ENCODE measurements at places on chromosomes 5 and 9.

GRCh38 chr5:14313986-14314690, 171.0 kb downstream of the TRIO start:
- no peak for DNase-seq

GRCh38 chr5:113693701-113694100, 180.2 kb downstream of the YTHDC2 start:
- DNase-seq: no peak

- peak; percentile 78 for DNase-seq
Observed at GRCh38 chr9:98641695-98642094, 67.0 kb downstream of the GABBR2 start.

GRCh38 chr5:177334155-177334551, 17.3 kb downstream of the LMAN2 start:
- DNase-seq: no peak

DNA sequence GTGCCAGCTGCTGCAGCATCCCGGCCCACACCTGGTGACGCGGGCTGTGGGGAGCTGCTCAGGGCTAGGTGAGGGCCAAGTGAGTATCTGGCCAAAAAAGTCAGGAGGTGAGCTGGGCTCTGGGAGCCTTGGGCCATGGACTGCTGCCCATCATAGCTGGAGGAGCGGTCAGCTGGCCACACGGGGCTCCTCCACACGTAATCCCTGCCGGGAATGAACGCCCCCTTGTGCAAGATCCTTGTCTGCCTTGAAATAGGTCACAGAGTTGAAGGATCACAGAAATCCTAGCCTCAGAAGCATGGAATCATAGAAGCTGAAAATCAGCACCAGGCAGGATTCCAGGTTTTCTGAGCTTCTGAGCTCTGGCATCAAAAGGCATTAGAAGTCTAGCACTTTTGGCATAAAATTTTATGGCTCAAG, 16.8 kb upstream of the COL27A1 start:
- DNase-seq: no peak

DNA sequence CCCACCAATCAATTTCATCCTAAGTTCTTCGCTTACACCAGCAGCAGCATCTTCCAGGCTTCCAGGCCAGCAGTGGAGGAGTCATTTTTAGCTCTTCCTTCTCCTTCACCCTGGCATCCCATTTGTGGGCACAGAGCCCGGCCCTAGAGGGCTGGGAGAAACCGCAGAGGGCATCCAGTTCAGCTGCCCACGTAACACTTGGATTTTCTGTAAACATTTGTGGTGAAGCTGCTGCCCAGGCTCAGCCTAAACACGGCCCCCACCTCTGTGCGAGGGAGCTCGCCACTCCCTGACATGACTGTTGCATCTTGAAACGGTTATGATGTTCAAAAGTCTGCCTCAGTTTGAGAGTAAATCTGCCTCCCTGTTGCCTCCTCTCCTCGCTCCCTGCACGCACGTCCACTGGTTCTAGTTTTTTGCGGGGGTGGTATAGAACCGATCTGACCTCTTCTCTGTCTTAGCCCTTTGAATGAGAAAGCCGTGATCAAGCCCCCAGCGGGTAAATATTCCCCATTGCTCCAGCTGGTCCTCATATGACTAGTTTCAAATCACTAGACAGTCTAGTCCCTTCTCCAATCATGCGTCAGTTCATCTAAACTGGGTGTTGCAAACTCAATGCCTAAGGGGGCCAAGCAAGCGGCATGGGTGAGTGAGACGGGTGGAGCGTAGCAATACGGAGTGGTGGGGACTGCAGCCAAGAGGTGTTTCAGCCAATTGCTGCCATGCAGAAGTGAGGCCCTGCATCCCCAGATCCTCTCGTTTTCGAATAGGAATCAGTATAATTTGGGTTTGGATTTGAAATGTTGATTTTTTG, 34.9 kb upstream of the N4BP3 start:
- no peak for DNase-seq

- DNase-seq: no peak
Observed at GRCh38 chr9:68973619-68974018, 40.3 kb downstream of the PRKACG start.

DNA sequence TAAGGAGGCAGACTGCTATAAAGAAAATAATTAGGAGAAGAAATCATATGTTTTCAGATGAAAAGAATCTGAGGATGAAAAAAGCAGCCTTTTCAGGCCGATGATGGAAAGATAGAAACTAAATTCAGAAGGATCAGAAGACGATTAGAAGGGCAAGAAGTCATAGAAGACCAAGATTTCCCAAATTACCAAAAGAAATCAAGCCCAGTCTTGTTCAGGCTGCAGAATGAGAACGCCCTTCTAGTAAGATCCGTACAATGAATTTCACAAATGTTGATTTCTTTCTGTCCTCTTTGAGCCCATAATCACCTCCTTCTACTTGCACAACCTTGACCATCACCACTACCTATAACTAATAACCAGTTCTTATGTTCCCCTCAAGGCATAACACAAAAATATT, 114.6 kb upstream of the CCDC152 start:
- DNase-seq: no peak

- no peak for DNase-seq
Observed at GRCh38 chr9:6405371-6405770, 7.6 kb upstream of the UHRF2 start.

GRCh38 chr9:110742741-110743371, 74.3 kb downstream of the MUSK start:
- DNase-seq: no peak

- no peak for DNase-seq
Observed at GRCh38 chr9:118364266-118365106, 660.3 kb downstream of the TLR4 start.

GRCh38 chr9:93941493-93941892, 13.7 kb downstream of the BARX1 start:
- no peak for DNase-seq

GRCh38 chr9:90433398-90433941, 209.2 kb downstream of the DIRAS2 start:
- DNase-seq: no peak

DNA sequence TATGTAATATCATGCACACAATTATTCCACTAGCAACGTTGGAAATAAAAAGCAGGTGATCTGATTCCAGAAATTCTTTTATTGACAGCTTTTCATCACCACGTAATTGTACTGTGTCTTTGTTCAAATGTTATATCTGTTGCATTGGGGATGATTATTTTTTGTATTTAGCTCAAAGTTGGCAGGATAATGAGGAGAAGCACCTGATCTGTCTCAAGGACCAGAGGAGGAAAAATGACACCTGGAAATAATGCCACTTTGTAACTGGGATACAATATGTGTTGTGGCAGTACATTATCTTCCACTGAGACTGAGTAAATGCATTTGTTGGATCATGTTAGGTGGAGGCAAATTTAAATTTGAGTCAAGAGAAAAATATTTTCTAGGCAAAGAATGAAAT, 1298.8 kb upstream of the CDH6 start:
- DNase-seq: no peak

GRCh38 chr5:69167929-69168328, 979 bp downstream of the CCNB1 start:
- no peak for DNase-seq

DNA sequence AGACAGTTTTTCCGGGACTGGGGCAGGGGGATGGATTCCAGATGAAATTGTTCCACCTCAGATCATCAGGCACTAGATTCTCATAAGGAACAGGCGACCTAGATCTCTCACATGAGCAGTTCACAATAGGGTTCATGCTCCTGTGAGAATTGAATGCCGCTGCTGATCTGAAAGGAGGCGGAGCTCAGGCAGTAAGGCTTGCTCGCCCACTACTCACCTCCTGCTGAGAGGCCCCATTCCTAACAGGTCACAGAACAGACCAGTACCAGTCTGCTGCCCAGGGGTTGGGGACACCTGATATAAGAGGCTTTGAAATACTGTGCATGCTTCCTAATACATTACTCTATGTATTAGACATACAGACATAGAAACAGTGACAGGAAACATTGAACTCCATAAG, 41.1 kb downstream of the PTPRD start:
- DNase-seq: no peak

DNA sequence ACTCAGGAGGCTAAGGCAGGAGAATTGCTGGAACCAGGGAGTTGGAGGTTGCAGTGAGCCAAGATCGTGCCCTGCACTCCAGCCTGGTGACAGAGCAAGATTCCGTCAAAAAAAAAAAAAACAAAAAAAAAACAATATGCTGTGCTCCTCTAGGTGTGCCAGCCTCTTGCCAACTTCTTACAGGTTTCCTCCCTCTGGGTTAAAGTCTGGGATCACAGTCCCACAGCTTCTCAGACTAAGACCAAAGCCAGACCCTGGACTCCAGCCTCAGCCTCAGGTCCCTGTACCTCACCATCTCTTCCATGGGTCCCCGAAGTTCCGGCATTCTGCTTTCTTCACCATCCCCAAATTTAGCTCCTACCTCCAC, 180.8 kb upstream of the MVB12B start:
- no peak for DNase-seq

GRCh38 chr5:150505041-150505511, 2.9 kb upstream of the NDST1 start:
- no peak for DNase-seq

DNA sequence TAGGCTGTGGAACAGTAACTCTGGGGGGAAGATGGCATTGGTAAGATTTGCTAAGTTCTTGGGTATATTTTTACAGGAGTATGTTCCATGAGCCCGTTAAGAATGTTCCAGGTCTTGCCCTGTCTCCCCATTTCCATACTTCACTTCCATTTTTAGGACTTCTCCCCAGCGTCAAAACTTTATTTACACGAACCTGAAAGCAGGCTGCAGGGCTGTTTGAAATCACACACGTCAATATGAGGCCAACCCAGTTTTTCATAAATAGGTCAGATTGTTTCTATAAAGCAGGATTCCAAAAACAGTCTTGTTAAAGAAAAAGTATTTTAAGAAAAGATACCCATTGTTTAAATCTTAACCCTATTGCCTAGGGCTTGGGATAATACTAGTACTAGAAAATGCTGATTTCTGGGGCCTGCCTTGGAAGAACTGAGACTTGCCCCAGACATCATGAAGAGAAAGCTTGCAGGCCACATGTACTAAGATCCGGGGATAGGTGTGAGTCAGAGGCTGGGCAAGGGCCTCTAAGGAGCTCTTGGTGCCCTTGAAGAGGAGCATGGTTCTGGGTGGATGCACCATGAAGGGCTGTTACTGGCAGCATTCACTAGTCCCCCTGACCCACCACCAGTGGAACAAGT, 24.2 kb downstream of the TRIO start:
- no peak for DNase-seq

DNA sequence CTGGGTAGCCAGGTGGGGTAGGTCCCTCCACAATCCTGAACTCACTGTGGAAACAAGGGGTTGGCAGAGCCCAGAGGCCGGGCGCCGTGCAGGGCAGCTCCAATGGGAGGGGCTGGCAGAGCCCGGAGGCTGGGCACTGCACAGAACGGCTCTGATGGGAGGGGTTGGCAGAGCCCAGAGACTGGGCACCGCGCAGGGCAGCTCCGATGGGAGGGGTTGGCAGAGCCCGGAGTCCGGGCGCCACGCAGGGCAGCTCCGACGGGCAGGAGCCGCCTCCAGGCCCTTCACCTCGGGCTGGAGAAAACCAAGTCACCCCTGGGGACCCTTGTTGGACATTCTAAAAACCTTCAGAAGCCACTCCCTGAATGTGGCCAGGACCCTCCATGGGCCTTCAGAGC, 9.3 kb downstream of the NACC2 start:
- no peak for DNase-seq

- no peak for DNase-seq
Observed at GRCh38 chr9:134589748-134590147, 51.9 kb upstream of the COL5A1 start.

GRCh38 chr9:16912197-16912596, 41.7 kb upstream of the BNC2 start:
- DNase-seq: no peak

DNA sequence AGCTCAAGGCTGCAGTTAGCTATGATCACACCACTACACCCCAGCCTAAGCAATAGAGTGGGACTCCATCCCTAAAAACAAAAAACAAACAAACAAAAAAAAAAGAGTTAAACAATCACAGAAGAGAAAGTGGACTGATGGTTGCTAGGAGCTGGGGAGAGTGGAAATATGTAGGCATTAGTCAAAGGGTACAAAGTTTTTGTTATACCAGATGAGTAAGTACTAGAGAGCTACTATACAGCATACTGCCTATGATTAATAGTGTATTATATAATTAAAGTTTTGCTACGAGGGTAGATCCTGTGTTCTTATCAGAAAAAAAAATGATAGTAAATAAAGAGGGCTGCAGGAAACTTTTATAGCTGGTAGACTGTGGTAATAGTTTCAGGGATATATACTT, 538.6 kb downstream of the ELAVL2 start:
- no peak for DNase-seq

DNA sequence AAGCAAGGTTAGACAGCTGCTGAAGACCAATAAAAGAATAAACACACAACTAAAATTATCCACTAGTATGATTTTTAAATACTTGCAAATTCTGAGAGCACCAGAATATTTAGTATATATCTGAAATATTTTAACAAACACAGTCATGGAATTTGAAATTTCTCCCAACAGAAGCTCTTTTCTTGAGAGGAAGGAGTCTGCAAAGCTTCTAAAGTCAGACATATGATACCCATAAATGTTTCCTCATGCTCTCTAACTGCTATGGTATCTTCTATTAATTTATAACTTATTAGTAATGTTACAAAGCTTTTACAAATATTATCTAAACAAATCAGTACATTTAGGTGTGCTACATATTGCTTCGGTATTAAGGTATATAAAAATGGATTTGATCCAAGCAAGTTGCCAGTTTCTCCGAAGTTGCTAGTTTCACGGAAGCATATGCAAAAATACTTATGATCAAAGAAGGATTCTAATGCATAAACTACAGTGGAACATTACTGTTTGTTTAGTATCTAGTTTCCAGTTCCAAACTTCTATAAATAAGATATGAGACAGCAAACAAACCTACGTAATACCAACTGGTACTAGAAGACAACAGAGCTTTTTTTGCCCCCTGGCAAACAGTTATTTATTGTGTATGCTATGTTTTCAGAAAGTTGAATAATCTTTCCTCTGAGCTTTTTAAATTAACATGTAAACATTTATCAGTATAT, 22.0 kb downstream of the FNIP1 start:
- no peak for DNase-seq

DNA sequence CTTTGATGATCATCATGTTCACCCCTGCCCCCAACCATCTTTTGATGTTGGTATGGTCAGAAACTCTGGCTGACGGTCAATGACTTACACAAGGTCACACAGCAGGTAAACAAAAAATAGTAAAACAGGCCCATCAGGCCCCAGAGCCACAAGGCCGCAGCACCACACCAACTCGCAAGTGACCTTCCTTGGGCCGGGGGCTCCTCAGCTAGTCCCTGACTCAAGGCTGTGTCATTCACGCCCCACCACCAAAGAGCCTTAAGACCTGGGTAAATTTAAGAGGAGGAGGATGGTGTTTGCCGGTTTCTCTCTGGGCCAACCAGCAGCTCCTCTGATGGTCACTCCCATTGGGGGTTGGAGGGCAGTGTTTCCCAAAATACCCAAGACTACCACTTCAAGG, 55.8 kb downstream of the PSMB7 start:
- peak; percentile 7 for DNase-seq
